Activated T-cell treated with anti-CD3 and anti-CD28 coated beads for 48 hours (primary cell): ENCODE measurements at places on chromosomes 2 and 18.

GRCh38 chr2:186841940-186842339 is 7.0 kb downstream of the ZSWIM2 start:
- DNase-seq = no peak

DNA sequence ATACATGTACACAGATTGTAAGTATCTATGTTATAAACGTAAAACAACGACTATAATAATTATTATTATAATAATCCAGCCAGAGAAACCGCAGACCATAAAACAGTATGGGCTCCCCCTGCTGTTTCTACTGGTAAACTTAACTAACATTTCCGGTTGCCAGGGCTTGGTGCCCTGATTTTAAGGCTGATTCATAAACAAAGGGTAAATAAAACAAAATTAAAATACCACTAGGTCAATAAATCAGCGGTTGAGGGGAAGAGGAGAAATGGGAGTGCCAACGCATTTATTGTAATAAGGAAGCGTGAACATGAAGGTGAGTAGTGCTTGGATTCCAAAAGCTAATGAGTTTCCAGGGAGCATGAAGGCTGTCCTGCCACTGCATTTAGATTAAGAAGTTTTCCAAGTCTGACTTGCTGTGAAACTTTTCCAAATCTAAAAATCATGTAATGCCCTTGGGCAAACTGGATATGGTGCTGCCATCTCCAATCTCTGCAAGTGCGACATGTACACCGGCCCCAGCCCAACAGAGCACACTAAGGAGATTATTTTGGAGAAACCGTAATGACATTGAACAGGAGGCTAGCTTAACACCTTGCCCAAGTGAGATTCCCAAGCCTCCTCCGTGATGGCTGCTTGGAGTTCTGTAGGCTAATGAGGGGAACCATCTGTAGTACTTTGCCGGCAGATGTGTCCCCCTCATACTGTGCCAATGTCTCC is 50.7 kb upstream of the HNRNPA3 start:
- no peak for DNase-seq

GRCh38 chr18:36610661-36611060 is 218.1 kb downstream of the TPGS2 start:
- no peak for DNase-seq

DNA sequence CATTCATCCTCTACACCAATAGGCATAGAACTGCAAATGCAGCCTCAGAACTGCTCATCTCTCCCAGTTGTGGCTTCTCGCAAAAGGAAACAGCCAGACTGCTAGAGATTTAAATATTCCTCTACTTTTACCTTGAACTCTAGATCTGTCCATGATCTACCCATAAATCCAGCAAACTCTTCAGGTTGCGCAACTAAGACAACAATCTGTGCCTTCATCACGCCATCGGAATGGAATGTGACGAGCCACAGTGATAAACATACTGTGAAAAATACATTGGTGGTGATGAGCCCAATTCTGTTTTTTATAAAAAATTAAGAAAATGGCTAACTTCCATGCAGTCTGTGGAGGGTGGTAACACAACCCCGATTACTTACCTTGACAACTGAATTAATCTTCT is 626.7 kb downstream of the LRRTM4 start:
- DNase-seq = no peak

DNA sequence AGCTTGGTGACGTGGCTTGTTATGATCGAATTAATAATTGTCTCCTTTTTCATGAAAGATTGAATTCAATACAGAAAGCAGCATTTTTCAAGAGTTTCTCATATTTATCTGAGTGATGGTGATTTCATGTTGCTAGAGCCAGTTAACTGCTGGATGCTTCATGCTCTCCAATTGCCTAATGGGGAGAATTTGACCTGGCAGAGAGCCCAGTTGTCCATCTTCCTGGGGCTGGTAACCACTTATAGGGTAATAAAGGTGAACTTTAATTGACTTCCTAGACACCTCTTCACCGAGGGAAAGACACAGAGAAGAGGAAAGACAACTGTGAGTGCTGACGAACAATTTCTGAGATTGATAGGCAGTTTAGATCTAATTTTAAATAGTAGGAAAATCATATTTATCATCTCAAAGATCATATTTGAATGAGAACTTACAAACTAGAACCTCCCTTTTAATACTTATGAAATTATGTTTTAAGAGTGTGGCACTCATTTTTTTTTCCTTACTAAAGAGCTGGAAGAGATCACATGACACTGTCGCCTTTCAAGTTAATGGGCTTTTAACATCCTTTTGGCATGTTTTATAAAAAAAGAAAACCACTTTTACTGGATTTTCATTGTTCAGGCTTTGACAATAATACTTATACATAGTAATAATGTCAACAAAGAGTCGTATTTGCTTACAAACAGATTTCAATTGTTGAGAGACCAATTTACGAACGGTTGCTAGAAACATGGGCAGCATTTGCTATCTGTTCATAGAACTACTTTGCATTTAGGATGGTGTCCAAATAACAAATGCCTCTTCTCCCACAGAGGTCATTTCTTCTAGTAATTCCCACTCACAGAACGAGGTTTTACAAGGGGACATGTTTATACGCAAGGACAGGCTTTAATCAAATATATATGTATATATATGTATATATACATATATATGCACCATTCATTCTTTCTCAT is 153.3 kb downstream of the RAPGEF4 start:
- no peak for DNase-seq

- no peak for DNase-seq
Observed at GRCh38 chr2:104438481-104438880, 415.4 kb upstream of the POU3F3 start.

- DNase-seq = no peak
Observed at GRCh38 chr2:54666131-54666633, 57.3 kb upstream of the EML6 start.

GRCh38 chr2:184598316-184599053 is at the start of gene ZNF804A:
Gene ZNF804A (plus strand): TSS chr2:184598529. CDS start chr2:184598960, 431 bp downstream.
- no peak for DNase-seq

DNA sequence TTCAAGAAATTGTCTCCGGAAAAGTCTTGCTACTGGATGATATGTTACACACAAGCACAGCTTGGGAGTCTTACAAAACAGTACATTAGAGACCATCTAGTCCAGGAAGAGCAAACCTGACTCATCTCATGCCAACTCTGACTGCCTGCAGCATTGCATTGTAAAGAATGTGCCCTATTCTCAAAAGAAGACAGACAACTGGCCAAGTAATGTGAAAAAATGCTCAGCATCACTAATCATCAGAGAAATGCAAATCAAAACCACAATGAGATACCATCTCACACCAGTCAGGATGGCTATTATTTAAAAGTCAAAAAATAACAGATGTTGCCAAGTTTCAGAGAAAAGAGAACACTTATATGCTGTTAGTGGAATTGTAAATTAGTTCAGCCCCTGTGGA is 42.7 kb upstream of the GORASP2 start:
- DNase-seq = no peak

GRCh38 chr2:29260142-29260772 is 145.0 kb downstream of the CLIP4 start:
- DNase-seq = no peak

GRCh38 chr2:101231240-101231639 is 21.4 kb upstream of the CNOT11 start:
- DNase-seq = no peak

DNA sequence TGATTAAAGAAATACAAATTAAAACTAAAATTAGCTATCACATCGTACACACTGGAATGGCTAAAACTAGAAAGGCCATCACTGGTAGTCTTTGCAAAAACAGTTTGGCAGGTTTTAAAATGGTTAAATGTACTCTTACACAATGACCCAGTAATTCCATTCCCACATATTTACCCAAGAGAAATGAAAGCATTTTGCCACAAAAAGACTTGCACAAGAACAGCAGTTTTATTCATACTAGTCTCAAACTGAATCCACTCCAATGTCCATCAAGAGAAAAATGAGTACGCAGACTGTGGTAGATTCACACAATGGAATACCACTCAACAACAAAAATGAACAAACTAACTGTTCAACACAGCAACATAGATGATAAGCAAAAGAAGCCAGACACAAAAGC is 29.1 kb downstream of the SP140L start:
- no peak for DNase-seq

DNA sequence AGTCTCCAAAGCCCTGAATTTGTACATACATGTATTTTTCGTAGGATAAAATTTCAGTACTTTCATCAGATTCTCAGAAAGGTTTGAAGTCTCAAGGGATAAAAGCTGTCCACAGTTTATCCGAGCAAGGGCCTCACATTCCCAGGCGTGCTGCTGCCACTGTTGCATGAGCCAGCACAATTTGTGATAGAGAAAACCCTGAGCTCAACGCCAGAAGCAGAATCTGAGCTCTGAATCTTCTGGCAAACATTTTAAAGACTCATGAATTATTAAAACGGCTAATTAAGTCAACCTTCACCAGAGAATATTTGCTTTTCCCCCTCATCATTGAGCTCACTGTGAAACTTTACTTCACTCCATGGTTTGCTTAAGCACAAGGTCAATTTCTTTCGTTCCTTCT is 38.5 kb upstream of the STPG4 start:
- no peak for DNase-seq

- no peak for DNase-seq
Observed at GRCh38 chr2:179850188-179850587, 11.2 kb downstream of the ZNF385B start.

DNA sequence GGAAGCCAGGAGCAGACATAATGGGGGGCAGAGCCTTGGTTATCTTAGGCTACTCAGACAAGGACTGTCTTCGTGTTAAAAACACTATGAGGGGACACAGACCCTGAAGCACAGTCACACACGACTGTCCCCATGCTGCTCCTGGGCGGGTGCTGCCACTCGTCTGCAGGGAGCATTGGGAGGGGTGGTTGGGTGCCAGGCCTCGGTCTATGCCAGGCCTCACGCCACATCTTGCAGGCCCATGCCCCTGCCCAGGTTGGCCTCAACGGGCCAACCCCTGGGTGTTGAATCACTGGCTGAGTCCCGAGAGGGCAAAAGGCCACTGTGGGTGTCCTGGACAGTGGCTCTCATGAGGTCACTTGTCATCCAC is 97.9 kb downstream of the USP40 start:
- DNase-seq = no peak

GRCh38 chr18:68830256-68831045 is 32.6 kb downstream of the CCDC102B start:
- DNase-seq = no peak

DNA sequence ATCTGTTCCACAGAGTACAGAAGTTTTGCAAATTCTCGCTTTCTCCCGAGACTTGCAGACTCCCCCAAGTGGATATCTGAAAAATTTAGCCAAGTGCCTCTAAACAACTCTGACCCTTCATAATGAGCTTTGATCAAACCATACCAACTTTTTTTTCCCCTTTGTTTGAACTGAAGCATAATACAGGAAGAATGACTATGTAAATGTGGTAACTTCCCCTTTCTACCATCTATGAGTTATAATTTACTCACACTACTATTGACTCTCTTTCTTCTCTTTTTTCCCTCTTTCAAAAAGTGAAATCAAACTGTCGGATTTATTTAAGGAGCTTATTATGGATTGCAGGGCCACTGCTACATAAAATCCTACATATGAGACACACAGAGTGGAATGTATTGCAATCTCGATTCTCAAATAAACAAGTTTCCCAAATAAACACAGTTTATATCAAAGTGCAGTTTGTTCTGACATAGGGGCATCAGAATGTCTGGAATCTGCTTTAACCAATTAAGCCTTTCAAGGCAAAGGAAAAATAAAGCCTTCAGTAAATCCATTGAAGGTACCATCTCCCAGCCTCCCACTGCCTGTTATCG is 1.4 kb upstream of the ZNF804A start:
- DNase-seq = no peak

DNA sequence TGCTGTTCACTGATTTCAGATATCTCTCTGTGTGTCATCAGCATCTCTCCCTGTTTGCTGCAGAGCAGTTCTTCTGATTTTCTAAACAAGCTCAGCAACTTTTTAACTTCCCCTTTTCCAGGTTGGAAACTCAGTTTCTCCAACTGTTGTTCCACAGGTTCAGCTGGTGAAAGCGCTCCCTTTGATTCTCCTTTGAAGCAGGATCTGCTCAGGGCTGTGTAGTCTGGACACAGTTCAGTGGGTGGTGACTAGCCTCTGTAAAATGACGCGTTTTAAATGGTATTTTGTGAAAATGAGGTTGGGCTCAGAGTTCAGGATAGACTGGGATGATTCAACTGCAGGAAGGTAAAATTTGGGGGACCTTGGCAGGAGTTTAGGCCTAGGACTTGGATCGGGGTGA is 106.3 kb downstream of the TRIM43 start:
- DNase-seq = no peak

GRCh38 chr2:64477979-64478378 is 24.0 kb downstream of the LGALSL start:
- no peak for DNase-seq

- no peak for DNase-seq
Observed at GRCh38 chr2:45856391-45857274, 205.2 kb downstream of the PRKCE start.

DNA sequence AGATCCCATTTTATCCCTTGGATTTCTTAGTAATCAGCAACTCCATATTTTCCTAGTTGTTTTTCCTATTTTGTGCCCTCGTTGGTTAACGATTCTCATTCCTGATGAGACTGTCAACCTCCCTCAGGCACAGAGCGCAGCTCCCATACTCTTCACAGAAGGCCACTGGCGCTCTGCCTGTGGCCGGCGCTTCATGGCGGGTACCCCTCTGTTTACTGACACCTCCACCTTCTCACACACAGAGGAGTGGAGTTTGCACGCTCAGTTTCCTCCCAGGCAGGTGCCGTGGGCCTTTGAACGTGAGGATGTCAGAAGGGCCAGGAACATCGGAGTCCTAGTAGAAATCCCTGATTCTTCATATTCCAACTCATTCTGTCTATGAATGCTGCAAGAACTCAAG is 139.0 kb downstream of the MBP start:
- no peak for DNase-seq

DNA sequence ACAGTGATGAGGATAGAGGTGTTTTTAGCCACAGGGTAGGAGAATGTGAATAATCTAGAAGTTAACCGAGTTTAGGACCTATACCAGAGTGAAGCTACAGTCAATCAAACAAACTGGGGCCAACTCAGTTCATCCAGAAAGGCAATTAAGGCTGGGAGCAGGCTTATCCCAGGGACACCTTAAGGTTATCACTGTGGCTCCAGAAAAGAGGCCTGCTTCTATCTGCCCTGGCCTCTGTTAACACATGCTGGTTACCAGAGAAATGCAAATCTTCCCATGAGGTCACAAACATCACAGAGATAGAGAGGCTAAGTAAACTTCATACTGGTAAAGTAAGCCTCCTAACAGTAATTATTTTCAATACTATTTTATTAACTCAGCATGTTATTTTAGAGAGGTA is 93.2 kb upstream of the GRB14 start:
- DNase-seq = no peak
